ENCODE measurements at places on chromosomes 7 and 10.

GRCh38 chr10:33109788-33110469 lies 151.9 kb upstream of the ITGB1 start:
- no peak for DNase-seq

GRCh38 chr10:120465138-120465537 lies 8.1 kb downstream of the PLPP4 start:
- DNase-seq = no peak

DNA sequence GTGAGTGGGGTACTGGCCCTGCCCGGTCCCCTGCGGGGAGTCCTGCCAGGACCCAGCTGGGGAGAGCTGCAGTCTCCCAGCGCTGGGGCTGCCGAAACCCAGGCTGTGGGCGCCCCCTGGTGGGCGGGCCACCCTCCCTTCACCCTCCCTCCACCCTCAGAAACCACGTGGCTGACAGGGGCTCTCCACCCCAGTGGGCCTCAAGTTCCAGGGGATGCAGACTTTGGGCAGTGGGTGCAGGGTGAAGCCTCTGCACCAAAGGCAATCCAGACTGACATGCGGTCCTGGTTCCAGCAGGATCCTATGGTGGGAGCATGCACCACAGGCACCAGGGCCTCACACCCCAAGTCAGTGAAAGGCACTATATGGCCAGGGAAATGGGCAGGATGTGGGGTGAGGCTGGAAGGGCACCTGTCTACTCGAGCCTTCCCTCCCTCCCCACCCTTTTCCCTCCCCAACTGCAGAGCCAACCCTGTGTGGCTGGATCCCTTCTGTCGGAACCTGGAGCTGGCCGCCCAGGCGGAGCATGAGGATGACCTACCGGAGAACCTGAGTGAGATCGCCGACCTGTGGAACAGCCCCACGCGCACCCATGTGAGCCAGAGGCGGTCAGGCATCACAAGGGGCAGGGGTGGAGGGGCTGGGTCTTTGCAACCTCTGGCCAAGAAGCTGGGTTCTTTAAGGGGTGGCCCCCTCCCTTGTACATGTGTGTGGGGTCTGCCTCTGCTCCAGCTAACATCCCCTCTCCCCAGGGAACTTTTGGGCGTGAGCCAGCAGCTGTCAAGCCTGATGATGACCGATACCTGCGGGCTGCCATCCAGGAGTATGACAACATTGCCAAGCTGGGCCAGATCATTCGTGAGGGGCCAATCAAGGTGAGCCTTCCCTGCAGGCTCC lies 38.8 kb downstream of the PSAP start:
- DNase-seq = no peak

DNA sequence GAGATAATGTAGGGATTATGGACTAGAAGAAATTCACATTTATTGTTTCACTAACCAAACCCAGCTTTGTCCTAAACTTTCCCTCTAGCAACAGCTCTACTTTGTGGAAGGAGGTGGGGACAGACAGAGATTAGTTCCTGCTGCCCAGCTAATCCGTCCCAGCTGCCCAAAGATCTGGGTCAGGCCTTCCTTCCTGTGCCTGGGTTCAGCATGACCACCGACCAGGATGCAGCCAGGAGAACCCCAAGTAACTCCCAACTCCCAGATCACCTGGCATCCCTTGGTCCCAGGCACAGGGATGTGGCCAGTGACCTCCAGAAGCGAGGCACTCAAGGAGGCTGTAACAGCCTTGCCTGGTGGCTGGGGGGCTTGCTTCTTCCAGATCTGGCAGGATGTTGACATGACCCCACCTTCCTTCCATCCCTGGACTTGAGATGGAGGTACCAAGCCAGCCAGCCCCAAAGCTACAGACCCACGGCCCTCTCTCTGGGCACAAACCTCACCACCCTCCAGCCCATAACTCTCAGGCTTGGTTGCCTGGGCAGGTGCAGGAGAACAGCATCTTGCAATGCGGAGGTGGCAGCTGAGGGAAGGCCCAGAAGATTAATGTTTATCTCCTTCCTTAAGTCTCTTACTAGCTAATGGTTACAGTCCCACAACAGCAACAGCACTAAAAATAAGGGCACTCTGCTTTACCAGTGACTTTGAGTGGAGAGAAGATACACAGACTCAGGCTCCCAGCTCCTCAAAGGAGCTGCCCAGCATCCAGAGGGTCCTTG lies 11.1 kb downstream of the CAMK2G start:
- DNase-seq = no peak

- no peak for DNase-seq
These were observed 44.0 kb downstream of the HIPK2 start for GRCh38 chr7:139733751-139734150.

DNA sequence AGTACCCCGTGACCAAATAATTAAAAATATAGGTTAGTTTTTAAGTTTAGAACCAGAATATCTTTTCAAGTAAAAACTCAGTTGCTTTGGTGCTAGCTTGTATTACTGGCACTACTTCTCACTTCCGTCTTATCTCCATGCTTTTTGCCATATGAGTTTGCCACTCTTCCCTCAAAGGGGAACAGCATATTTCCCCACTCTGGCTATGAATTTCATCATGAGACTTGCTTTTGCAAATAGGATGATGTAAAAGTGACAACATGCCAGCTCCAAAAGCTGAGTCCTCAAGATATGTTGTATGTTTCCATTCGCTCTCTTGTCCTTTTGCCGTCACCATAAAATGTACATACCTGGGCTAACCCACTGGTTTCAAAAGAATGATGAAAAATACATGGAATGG lies 178.1 kb upstream of the SEMA3A start:
- DNase-seq = no peak

GRCh38 chr10:96272316-96273280 lies 1.2 kb upstream of the BLNK start:
- DNase-seq = no peak

- DNase-seq = no peak
These were observed 42.3 kb downstream of the C10orf105 start for GRCh38 chr10:71677261-71677660.

GRCh38 chr7:147570390-147570789 lies 1020.2 kb upstream of the C7orf33 start:
- no peak for DNase-seq

Measured in AG09309 (cell line).